Dermis blood vessel endothelial cell (primary cell): ENCODE measurements at places on chromosomes 12 and 14. TPM values are rescaled to one million over a fixed set of nuclear protein-coding genes. Genes with fewer than 3 reads are reported as not detected.

KCNK10 gene
- not detected in 2 replicates for total RNA-seq

GRCh38 chr12:67621926-67622325 lies 26.6 kb upstream of the DYRK2 start:
- DNase-seq, result no peak

DNA sequence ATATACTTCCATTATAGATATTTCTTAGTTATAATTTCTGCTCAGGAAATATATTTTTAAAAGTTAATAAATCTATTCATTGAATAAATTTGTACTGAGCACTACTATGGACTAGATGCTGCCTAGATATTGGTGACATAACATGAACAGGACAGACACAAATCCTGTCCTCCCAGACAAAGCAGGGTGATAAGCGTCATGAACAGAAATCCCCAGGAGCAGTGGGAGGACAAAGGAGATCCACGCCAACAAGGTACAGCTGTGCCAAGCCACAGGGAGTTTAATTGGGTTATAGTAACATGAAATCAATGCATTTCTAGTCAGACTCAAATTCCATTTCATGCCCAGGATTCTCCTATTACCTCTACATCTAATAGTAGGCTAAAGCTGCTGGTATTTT lies 171.8 kb upstream of the CPNE8 start:
- DNase-seq, result no peak

DNA sequence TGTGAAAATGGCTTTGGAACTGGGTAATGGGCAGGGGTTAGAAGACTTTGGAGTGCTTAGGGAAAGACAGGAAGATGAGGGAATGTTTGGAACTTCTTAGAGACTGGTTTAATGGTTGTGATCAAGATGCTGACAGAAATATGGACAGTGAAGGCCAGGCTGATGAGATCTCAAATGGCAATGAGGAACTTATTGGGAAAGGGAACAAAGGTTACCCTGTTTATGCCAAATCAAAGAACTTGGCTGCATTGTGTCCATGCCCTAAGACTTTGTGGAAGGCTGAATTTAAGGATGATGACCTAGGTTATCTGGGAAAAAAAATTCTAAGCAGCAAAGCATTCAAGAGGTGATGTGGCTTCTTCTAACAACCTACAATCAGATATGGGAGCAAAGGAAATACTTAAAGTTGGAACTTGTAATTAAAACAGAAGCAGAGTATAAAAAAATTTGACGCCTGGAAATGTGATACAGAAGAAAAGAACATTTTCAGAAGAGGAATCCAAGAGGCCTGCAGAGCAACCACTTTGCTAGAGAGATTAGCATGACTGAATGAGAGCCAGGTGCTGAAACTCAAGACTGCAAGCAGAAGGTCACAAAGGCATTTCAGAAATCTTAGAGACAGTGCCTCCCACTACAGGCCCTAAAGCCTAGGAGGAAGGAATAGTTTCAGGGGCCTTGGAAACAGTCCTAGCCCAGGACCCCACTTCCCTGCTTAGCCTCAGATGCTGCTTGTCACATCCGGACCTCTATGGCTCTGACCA lies 65.6 kb upstream of the FLRT2 start:
- DNase-seq, result no peak

- DNase-seq, result no peak
Measured at GRCh38 chr14:61661471-61662400, 33.6 kb upstream of the HIF1A start.
